Right forelimb (tissue), 1 donor: ENCODE measurements at places on chromosomes 13 and 19.

GRCh38 chr13:105567951-105568525 is 967.4 kb downstream of the EFNB2 start:
- no peak for DNase-seq

DNA sequence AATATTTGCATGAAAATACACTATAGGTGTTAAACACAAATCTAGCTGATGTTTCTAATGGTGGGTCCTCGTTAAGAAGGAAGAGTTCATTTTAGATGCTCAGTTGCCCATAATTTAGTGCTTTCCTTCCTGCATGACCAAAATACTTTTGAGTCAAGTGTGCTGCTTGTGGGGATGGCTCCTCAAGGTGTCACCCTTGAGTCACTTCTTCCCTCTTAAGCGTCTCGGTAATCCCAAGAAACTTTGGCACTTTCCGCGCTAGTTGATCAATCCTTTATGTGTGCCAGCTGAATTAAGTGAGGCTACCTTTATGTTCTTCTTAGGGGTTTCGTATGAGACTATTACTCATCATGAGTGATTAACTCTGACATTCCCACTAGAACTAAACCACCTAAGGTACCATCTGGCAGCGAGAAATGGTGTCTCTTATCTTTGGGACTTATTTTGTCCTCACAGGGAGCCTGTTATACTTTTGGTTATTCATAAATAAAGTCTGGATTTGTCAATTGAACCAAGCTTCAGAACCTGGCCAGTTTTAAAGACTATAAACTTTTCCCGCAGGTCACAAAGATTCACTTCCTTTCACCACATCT is 106.8 kb downstream of the NHLRC3 start:
- peak; percentile 66 for DNase-seq

DNA sequence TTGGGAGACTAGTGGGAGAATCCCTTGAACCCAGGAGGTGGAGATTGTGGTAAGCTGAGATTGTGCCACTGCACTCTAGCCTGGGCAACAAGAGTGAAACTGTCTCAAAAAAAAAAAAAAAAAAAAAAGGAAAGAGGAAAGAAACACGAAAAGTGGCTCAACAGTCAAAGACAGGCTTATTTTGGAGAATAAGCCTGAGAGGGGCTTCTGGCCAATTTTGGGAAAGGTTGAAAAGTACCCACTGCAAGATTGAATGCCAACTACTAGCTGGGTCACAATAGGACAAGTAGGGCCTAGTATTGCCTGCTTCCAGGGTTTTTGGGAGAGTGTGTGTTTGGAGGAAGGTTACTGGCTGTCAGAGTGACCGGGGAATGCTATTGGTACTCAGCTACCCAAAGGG is 17.2 kb downstream of the FBXO17 start:
- DNase-seq = no peak

- DNase-seq = no peak
Observed at GRCh38 chr19:54011507-54012211, 20.2 kb downstream of the CACNG6 start.

- no peak for DNase-seq
Observed at GRCh38 chr13:44667943-44668342, 91.8 kb upstream of the TSC22D1 start.

GRCh38 chr19:46484656-46485055 is 11.0 kb downstream of the PNMA8B start:
- no peak for DNase-seq

- DNase-seq = no peak
Observed at GRCh38 chr13:65613004-65613403, 1617.1 kb downstream of the PCDH9 start.

GRCh38 chr13:27587095-27587746 is 33.1 kb downstream of the LNX2 start:
- DNase-seq = no peak

GRCh38 chr13:113260996-113261395 is 36.0 kb upstream of the LAMP1 start:
- DNase-seq = no peak

- no peak for DNase-seq
Observed at GRCh38 chr13:49319951-49320350, 72.2 kb downstream of the CDADC1 start.

DNA sequence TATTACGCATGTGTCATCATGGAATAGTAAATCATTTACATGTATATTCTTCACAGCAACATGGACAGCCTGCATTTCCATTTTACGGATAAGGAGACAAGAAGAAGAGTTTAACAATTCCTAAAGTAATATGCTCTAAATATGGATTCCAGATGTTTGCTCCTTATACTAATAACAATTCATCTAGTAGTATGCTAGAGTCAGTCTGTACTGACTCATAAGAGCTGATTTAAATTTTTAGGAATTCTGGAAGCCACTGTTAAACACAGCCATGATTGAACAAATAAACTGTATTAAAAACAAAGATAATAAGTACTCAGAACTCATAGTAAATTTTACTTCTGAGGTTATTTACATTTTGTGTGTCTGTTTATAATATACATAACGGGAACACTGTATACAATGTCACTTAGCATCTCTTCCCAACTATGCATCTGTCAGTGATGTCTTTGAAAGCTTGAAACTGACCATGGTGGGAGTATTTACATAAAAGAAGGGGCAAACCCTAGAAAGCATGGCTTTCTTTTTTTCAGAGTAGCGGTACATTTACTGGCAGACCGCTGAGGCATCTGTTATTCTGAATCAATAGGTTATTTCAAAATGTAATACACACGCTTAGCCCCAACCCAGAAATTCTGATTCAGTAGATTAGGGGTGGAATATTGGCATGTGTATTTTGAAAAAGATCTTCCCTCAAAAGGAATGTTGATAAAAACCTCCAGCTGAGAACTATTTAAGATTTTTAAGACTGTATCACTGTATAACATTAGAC is 12.9 kb downstream of the ZC3H13 start:
- DNase-seq = no peak

GRCh38 chr19:38199340-38199739 is 24.7 kb downstream of the DPF1 start:
- DNase-seq = no peak

DNA sequence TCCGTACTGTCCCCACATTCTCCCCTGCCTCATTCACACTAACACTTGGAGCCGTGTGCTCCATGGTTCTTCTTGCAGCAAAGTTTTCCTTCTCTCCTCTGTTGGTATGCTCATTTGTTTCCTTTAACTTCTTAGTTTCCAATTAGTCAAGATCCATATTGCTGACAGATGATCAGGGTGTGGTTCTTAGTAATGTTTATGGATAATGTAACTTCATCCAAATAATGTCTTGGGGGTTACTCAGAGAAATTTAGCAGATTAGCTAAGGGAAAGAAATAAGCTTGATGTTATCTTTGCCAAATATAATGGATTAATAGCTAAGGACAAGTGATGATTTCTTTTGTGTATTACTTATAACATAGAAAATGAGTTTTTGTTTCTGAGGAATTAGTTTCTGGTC is 174.4 kb downstream of the NUFIP1 start:
- no peak for DNase-seq

- DNase-seq = no peak
Observed at GRCh38 chr13:25659091-25659795, 287.5 kb downstream of the ATP8A2 start.

DNA sequence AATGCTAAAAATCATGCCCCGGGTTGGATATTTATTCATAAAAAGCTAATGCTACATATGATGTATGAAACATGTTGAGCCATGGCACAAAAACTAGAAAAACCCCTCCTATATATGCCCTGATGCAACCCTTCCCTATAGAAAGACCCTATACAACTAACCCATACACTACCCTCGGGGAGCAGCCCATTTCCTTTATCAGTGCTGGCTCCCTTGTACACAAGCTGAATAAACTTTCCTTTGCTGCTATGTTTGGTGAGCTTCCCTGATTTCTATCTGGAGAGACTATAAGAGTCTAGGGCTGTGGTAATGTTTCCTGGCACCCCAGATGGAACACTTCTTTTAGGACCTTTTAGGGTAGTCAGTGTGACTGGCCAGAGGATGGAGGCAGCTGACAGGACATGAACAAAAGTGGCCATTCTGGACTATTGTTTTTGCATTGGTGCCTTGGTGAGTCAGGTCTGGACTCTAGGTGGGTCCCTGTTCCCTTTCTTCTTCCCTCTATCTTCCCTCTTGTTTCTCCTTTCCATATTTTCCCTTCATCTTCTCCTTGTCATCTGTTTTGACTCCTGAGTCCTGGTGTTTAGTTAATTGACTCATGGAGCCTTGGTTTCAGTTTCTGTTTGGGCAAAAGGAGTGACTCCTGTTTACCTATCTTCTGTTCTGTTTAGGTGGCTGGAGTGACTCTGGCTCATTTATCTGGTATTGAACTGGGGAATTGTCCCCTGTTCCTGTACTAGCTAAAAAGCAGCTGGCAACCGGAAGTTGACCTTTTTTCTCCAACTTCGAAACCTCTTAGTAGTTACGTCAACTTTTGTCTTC is 1321.8 kb upstream of the PCDH9 start:
- no peak for DNase-seq

- no peak for DNase-seq
Observed at GRCh38 chr13:46797501-46798237, 708 bp upstream of the ESD start.

- DNase-seq = no peak
Observed at GRCh38 chr13:29065142-29065541, 245.0 kb downstream of the MTUS2 start.

DNA sequence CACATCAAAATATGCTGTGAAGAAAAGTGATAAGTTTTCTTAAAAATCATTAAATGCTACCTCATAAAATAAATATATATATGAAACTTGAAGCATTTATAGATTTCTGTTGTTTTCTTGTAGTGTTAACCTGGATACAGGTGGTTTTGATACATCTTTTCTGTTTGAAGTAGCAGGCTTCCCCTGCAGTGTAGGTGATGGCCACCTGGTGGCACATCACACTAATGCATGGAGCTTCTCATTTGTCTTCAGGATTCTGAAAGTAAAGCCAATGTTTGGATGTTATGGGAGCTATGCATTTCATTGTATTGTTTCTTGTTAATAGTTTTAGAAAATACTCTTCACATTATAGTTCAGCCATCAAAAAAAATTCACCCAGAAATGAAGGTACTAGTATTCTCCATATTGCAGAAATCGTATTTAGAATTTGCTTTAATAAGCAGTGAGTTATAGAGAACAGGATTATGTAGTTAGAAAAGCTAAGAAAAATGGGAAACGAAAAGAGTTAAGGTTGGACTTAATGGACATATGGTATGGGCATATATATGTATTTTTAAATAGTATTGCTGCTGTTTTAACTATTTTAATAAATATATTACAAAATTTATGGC is 18.7 kb downstream of the GPR180 start:
- no peak for DNase-seq
